Motor neuron (in vitro differentiated cells): ENCODE measurements at places on chromosomes 2 and 18. TPM values are rescaled to one million over a fixed set of nuclear protein-coding genes. Genes with fewer than 3 reads are reported as not detected.

The UGT1A5 gene
- 0.45 TPM in 1 of 2 replicates, not detected in the other for total RNA-seq

The CPLX4 gene
- 0.27 TPM in 1 of 2 replicates, not detected in the other for total RNA-seq

The MAT2A gene
- total RNA-seq = 290 and 312 TPM in 2 replicates

The ZNF804A gene
- total RNA-seq = 6.6 TPM in 2 replicates

The AOX1 gene
- 1.3 and 2.7 TPM in 2 replicates for total RNA-seq

The GAD1 gene
- total RNA-seq = 18.7 and 18.9 TPM in 2 replicates

The ARHGAP25 gene
- total RNA-seq = 0.98 and 1.4 TPM in 2 replicates

The CLEC4F gene
- 0.46 TPM in 1 of 2 replicates, not detected in the other for total RNA-seq

The PHLPP1 gene
- total RNA-seq = 6.0 and 7.8 TPM in 2 replicates

The TPO gene
- not detected in 2 replicates for total RNA-seq

The BAZ2B gene
- total RNA-seq = 85.6 and 100 TPM in 2 replicates

The SERPINB3 gene
- not detected in 2 replicates for total RNA-seq

The PROKR1 gene
- total RNA-seq = 2.5 and 3.9 TPM in 2 replicates

The HOXD12 gene
- 1.0 and 1.2 TPM in 2 replicates for total RNA-seq

The UGT1A1 gene
- total RNA-seq = 0.19 and 0.44 TPM in 2 replicates

The BUB1 gene
- 108 and 112 TPM in 2 replicates for total RNA-seq

The PPIL3 gene
- 76.7 and 80.5 TPM in 2 replicates for total RNA-seq

The RAB6C gene
- 0.83 and 1.4 TPM in 2 replicates for total RNA-seq

The DSC2 gene
- 0.05 TPM in 2 replicates for total RNA-seq

The DCC gene
- total RNA-seq = 8.3 and 33.3 TPM in 2 replicates

The SMYD5 gene
- 21.2 and 26.9 TPM in 2 replicates for total RNA-seq

The TTLL4 gene
- total RNA-seq = 71.8 and 78.3 TPM in 2 replicates

The CEBPZOS gene
- total RNA-seq = 32.2 and 36.5 TPM in 2 replicates

The ZNF385B gene
- total RNA-seq = 1.6 and 2.5 TPM in 2 replicates

The RNF25 gene
- 22.0 and 27.7 TPM in 2 replicates for total RNA-seq

The PSD4 gene
- total RNA-seq = 0.37 and 0.52 TPM in 2 replicates

The STARD6 gene
- 0.64 TPM in 1 of 2 replicates, not detected in the other for total RNA-seq

The GALNT14 gene
- total RNA-seq = not detected in 2 replicates

The CHAC2 gene
- 9.2 and 10.9 TPM in 2 replicates for total RNA-seq
